ENCODE measurements at places on chromosomes 2 and 18. TPM values are rescaled to one million over a fixed set of nuclear protein-coding genes. Genes with fewer than 3 reads are reported as not detected.

Gene CD226
- total RNA-seq, result 0.08 TPM

Gene TRIM54
- 0.72 TPM for total RNA-seq

Gene SOWAHC
- total RNA-seq, result 11.8 TPM

Gene ANKRD36
- total RNA-seq, result 5.9 TPM

Gene TBR1
- total RNA-seq, result 0.03 TPM

Gene NDC80
- total RNA-seq, result 9.1 TPM

Gene ACKR3
- 9.4 TPM for total RNA-seq

Gene POMC
- not detected for total RNA-seq

Gene KYNU
- total RNA-seq, result 276 TPM

Gene IL1R2
- 0.75 TPM for total RNA-seq

Gene MYL1
- not detected for total RNA-seq

Gene EGR4
- total RNA-seq, result 0.09 TPM

Gene UGT1A10
- total RNA-seq, result 0.49 TPM

Gene DAW1
- 2.4 TPM for total RNA-seq

Gene CFAP53
- 0.30 TPM for total RNA-seq

Gene SP5
- total RNA-seq, result not detected

Gene GPR55
- not detected for total RNA-seq

Gene GPR35
- total RNA-seq, result 0.65 TPM

Gene PDK1
- 3.5 TPM for total RNA-seq

Gene PTPRN
- 1.7 TPM for total RNA-seq

Gene DQX1
- 0.05 TPM for total RNA-seq

Gene MREG
- 5.6 TPM for total RNA-seq

Gene SERPINB13
- total RNA-seq, result not detected

Gene SERPINB5
- total RNA-seq, result 0.09 TPM

Gene DNAH7
- total RNA-seq, result 1.4 TPM

Gene FSHR
- not detected for total RNA-seq

Gene COA5
- total RNA-seq, result 24.4 TPM

Gene VIL1
- 0.24 TPM for total RNA-seq

Gene XPO1
- 134 TPM for total RNA-seq

Gene STAT4
- total RNA-seq, result 3.9 TPM

Gene DYNAP
- not detected for total RNA-seq

Gene HAAO
- total RNA-seq, result not detected

Gene CYTIP
- total RNA-seq, result not detected

Gene CFLAR
- 118 TPM for total RNA-seq

Gene RNF125
- 0.35 TPM for total RNA-seq

Gene TLX2
- 0.36 TPM for total RNA-seq

Gene MORN2
- 37.3 TPM for total RNA-seq

Gene PDE11A
- total RNA-seq, result 0.67 TPM

Gene LHCGR
- total RNA-seq, result not detected

Gene REEP1
- 1.1 TPM for total RNA-seq

Gene SULT1C2
- total RNA-seq, result 0.29 TPM

Gene TDRD15
- total RNA-seq, result not detected

All from A549 treated with GW870086 at 1 μM for 4 hours (cell line).